Brain (organoid and tissue), 16 donors: ENCODE measurements at places on chromosomes 6 and 20.

GRCh38 chr6:73639040-73639439 is 14.8 kb downstream of the SLC17A5 start:
- DNase-seq, result no peak

- DNase-seq, result no peak
Measured at GRCh38 chr20:45765307-45765875, 26.3 kb downstream of the WFDC3 start.

DNA sequence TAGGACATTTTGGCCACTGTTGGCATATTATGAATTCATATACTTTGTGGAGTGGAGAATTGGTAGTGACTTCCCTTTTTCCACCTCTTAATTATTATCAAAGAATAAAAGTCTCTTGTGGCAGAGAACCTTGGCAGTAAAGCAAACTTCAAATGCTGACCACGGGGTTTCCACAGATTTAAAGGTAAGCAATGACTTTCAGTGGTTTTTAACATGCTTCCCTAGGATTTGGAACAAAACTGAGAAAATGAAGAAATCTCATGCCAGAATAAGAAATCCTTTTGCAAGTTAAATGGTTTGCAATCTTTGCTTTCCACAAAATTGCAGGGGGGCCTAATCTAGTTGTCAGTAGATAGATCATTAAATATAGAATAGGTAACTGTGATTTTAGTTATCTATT is 2.0 kb upstream of the SDC4 start:
- DNase-seq, result no peak

DNA sequence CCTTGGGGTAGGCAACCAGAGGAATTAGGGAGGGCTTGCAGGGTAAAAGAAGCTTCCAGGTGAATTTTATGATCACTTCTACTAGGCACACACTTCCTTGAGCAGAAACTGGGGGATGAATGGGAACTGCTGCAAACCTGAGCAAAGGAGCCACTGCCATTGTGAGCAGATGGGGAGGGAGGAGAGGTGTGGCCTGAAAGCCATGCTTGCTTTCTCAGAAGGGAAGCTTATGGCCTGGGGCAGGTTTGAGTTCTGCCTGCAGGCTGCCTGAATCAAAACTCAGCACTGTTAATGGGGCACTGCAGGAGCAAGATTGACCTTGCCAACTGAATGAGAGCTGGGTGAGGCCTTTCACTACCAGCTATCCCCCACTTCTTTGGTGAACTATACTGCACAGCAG is 328.1 kb downstream of the NKAIN2 start:
- DNase-seq, result no peak

GRCh38 chr6:74925683-74926082 is 280.2 kb downstream of the COL12A1 start:
- DNase-seq, result no peak

- DNase-seq, result peak; percentile 81
Measured at GRCh38 chr6:27188885-27189418, 58.5 kb upstream of the PRSS16 start.

GRCh38 chr20:3696745-3697587 is 15.2 kb upstream of the ADAM33 start:
- no peak for DNase-seq

GRCh38 chr6:116111552-116112528 is 11.2 kb downstream of the NT5DC1 start:
- DNase-seq, result no peak

DNA sequence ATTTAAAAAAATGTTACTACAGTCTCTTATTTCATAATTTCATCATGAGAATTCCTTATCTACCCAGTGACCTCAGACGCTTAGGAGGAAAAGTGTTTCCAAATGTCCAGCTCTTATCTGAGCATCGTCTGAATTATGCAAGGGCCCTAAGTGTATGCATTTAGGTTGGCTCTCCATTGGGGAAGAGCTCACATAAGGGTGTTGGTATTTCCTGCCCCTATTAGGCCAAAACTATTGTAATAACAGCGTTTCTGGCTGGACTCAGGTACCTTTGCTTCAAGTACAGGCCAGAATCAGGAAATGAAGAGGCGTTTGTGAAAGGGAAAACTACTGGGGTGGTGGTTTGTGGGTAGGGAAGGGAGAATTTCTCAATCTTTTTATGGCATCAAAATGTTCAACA is 40.4 kb upstream of the SGK1 start:
- no peak for DNase-seq

GRCh38 chr6:157513619-157514485 is 132.9 kb downstream of the ZDHHC14 start:
- DNase-seq, result no peak

GRCh38 chr6:139925894-139926641 is 551.6 kb upstream of the CITED2 start:
- peak; percentile 87 for DNase-seq

GRCh38 chr6:37024656-37025337 is 19.3 kb downstream of the FGD2 start:
- no peak for DNase-seq

DNA sequence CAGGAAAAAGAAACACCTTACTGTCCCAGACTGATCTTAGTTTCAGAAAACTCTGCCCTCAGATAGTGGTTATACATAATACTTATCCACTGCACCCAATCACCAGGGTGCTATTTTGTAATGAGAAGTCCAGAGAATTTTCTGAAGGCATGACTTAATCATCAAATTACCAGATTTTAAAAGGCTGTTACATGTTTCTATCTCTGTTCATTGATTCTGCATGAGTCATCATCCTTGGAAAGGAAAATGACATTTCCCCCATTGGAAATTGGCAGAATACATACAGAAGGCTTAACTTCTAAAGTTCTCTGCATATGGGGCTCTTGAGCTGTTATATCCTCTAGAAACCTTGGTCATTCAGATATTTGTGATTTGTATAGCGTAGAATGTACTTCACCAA is 587.9 kb upstream of the FLRT3 start:
- no peak for DNase-seq

DNA sequence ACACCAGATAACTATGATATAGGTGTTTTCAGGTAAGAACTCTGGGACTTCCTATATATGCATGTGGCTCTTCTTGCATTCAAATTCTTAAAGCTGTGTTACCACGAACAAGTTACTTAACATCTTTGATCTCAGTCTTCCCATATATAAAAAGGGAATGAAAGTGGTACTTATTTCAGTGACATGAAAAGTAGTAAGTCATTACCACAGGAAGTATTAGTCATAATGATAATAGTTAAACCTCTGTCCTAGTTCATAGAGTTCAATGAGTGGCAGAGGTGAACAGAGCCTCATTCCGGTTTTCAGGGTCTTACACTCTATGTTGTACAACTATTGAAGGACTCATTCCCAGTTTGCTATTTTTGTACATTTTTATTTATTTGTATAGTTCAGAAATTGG is 237.0 kb downstream of the NKAIN2 start:
- no peak for DNase-seq

DNA sequence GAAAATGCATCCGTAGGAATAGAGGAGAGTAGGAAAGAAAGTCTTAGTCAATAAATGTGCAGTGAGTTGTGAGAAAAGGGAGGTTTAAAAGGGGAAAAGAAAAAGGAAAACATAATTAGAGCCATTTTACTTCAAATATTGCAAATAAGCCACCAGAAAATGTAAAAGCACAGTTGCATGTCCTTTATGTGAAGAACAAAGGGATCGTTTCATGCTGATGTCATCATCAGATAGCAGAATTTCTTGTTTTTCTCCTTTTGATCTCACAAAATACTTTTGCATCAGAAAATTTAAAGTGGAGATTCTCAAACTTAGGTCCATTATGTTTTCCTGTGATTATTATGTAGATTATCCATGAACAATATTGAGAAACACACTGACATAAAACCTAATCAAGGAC is 166.7 kb downstream of the HAO1 start:
- no peak for DNase-seq

- no peak for DNase-seq
Measured at GRCh38 chr20:38043512-38044300, 10.2 kb downstream of the RPRD1B start.

DNA sequence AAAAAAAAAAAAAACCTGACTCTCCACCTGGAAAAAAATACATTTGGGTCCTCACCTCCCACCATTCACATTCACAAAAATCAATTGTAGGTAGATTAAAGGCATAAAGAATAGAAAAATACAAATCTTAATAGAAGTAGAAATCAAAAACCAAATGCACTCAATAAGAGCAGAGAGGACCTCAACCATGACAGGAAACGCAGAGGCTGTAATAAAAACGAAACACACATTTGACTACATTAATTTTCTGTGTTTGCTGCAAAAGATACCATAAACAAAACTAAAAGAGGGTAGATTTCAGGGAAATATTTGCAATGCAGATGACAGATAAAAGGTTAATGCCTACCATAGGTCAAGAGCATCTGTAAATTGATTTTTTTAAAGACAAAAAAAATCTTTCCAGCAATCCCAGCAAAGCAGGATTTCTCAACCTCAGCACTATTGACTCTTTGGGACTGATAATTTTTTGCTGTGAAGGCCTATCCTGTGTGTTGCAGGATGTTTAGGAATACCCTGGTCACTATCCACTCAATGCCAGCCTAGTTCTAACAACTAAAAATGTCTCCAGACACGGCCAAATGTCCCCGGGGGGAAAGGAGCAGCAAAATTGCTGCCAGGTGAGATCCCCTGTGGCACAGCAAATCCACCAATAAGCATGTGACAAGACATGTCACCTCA is 9.1 kb downstream of the ETV7 start:
- DNase-seq, result no peak

DNA sequence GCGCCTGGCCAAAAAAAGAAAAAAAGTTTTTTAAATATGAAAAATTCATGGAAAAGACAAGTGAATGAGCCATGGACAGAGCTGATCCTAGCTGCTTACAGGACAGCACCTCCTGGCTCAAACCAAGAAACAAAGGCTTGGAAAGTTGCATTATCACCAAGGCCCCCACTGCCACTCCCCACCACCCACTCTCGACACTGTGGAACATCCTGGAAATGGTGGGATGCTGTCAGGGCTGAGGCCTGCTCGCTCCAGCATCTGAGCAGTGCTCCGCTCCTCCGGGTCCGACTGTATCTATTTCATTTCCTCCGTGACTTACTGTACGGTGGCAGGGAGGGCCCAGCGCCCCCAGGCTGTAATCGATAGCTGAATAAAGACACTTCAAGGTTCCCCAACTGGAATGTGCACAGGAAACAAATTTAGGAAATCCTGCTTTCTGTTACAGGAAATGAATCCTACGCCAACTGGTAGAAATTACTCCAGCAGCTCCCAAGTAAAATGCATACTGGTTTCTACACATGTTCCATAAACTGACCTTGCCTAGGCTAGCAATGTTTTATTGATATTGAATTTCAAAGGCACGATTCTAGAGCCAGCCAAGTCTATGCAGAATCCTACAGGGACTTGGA is 109.5 kb upstream of the NFATC2 start:
- peak; percentile 16 for DNase-seq

- no peak for DNase-seq
Measured at GRCh38 chr6:155419161-155419560, 36.5 kb downstream of the NOX3 start.

DNA sequence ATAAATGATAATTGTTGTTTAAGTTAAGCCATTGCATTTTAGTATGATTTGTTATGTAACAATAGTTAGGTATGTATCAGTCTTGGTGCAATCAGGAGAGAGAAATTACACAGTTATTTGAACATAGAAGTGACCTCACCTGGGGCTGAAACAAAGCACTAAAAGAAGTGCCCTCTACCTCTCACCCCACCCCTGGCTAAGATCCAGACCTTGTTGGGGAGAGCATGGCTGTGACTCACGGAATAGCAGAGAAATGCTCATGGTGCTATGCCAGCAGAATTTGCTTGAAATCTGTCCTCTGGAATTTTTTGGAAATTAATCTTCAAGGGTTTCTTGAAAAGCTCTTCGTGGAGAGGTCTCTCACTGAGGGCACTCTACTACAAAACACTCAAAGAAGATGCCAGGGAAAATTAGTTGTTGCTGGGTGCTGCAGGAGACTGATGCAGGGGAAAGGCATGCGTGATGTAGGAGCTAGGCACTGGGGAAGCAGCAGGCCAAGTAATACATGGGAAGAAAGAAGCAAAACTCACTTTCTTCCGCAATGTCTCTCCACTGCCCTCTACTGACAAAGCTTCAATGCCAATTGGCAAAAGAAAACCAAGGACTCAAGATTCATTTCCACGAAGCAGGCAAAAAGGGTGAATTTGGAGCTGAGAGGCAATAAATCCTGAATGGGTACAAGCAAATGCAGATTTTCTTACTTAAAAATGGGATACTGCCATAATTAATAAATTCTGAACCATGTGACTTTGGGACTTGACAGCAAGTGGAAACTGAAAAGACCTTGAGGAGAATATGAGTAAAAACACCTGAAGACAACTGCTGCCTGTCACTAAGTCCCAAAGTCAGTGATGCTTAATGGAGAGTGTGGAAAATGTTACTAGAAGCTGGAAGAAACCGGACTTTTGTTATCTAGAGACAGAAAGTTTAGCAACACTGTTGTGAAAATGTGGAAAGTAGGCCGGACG is 136.3 kb upstream of the ZNF184 start:
- no peak for DNase-seq

DNA sequence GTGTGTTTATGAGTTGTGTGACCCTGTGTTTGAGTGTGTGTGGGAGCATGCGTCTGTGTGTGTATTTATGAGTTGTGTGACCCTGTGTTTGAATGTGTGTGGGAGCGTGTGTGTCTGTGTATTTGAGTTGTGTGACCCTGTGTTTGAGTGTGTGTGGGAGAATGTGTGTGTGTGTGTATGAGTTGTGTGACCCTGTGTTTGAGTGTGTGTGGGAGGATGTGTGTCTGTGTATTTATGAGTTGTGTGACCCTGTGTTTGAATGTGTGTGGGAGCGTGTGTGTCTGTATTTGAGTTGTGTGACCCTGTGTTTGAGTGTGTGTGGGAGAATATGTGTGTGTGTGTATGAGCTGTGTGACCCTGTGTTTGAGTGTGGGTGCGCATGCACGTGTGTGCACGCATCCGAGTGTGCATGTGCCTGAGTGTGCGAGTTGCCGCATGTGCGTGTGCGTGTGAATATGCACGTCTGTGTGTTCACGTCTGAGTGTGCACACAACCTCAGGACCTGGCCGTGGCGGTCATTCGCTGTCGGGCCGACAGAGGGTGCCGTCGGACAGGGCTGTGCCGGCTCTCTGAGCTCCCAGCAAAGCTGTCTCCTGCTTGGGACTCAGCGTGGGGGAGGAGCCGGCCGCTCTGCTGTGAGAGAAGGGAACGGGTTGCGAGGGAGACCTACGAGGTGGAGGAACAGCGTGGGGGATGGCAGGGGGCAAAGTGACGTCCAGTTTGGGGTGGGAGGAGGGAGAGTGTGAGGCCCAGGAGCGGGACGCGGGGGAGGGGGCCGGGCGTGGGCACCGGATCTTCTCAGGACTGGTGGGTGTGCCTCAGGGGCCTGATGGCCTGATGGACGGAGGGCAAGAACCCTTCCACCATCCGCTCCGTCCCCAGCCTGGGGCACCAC is 19.7 kb downstream of the SLC17A9 start:
- DNase-seq, result peak; percentile 90

- DNase-seq, result no peak
Measured at GRCh38 chr20:12395760-12396159, 478.1 kb downstream of the BTBD3 start.
